ENCODE measurements at places on chromosomes 12 and 14.

DNA sequence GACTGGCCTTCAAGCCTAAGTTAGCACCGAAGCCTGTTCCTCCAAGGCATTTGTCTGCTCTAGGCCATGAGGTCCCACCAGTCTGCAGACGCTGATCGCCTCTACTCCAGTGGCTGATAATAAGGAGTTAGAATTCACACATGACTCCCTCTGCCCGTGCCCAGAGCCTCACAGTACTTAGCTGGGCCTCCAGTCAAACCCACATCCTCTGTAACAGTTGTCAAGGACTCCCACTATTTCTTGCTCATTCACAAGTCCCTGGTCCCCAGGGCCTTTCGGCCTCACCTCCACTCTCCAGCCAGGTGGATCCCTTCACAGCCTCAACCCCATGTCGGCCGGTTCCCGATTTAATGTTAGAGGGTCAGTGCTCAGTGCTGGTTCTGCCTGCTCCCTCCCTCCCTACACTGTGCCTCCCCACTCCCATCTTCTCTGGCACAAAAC lies 6.3 kb upstream of the KRT5 start:
- no peak for DNase-seq

DNA sequence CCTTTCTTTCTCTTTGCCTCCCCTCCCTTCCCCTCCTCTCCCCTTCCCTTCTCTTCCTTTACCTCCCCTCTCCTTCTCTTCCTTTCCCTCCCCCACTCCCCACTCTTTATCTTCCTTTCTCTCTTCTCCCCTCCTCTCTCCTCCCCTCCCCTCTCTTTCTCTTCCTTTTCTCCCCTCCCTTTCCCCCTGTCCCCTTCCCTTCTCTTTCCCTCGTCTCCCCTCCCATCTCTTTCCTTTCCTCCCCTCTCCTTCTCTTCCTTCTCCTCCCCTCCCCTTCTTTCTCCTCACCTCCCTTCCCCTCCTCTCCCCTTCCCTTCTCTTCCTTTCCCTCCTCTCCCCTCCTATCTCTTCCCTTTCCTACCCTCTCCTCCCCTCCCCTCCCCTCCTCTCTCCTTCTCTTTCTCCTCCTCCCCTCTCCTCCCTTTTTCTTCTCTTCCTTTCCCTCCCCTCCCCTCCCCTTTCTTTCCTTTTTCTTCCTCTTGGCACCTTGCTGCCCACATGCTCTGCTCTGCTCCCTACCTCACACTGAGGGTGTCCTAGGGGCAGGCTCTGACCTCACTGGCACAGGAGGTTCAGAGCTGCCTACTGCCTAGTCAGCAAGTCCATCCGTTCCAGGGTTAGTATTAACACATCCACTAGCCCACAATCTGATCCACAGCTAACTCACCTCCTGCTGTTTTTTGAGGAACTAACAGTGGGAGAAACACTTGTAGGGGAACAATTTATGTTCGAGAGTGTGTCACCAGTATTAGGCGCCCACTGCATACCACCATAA lies 101.0 kb downstream of the NUAK1 start:
- no peak for DNase-seq

- no peak for DNase-seq
Measured at GRCh38 chr12:31853520-31853919, 105.7 kb upstream of the RESF1 start.

GRCh38 chr14:90554341-90554740 lies 157.5 kb downstream of the CALM1 start:
- no peak for DNase-seq

GRCh38 chr12:62684570-62685295 lies 218.1 kb downstream of the MON2 start:
- DNase-seq = no peak

DNA sequence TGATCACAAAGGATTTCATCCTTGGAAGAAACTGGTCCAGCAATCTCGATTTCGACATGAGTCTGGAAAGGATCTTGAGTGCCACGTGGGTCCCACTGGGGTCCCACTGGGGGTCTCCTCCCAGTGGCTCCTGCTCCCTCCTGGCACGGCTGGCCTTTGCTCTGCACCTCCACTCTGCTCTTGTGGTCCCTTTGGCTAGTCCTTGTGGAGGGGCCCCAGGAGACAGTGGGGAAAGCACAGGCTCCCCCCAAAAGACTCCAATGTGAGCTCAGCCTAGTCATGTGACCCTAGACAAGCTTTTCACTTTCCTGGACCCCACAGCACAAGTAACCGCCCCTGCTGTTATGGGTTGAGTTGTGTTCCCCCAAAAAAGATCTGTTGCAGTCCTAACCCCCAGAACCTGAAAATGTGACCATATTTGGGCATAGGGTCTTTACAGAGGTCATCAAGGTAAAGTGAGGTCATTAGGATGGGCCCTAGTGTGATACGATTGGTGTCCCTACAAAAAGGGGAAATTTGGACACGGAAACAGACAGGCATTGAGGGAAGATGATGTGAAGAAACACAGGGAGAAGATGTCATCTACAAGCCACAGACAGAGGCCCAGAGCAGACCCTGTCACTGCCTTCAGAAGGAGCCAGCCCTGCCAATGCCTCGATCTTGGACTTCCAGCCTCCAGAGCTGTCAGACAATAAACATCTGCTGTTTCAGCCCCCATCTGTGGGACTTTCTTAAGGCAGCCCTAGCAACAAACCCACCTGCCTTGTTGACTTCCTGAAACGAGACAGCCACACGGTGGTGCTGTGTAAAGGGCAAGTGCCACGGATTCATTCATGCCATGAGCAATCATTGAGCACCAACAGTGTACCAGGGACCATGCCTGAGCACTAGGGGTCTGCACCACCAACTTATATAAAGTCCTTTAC lies 23.8 kb upstream of the PPP2R5C start:
- no peak for DNase-seq

DNA sequence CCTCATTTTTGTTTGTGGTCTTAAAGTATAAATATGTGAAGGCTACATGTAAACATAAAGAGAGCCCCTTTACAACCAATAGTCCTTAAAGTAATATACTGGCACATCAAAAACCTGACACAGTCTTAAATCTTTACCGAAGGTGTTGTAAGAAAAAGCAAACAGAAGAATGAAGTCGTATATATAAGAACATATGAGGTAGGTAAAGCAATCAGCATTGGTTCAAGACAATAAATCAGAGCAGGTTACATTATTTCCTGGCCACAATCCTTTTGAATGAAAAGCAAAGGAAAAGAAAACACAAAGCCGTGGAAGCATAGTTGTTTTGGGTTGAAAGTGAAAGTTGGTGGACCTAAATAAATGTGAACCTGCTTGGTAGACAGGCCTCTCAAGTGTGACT lies 183.7 kb upstream of the STXBP6 start:
- DNase-seq = no peak

DNA sequence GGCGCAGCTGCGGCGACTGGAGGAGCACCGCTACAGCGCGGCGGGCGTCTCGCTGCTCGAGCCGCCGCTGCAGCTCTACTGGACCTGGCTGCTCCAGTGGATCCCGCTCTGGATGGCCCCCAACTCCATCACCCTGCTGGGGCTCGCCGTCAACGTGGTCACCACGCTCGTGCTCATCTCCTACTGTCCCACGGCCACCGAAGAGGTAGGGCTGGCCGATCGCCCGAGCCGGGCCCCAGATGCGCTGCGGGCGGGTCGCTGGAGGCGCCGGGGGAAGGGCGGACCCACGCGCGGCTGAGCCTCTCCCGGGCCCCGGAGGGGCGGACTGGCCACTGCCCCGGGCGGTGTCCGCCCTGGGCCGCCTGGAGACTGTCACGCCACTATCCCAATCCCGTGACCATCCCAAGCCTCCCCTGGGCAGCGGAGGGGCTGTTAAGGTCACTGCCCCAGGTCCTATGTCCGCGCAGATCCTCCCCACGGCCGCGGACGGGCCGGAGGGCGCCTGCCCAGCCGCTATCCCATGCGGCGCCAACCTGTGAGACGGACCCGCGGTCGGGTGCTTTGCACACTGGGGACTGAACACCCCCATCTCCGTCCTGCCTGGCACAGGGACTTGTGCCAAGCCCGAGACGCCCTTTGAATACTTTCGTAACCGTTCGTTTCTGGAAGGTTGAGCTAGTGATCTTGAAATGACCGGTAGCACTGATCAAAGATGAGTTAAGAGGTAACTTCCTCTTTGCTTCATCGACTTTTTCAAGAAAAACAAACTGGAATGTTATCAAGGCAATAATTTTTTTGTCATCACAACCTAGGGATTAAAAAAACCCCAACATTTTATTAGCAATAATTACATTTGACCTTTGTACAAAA lies 725 bp downstream of the CHPT1 start:
- DNase-seq = no peak

DNA sequence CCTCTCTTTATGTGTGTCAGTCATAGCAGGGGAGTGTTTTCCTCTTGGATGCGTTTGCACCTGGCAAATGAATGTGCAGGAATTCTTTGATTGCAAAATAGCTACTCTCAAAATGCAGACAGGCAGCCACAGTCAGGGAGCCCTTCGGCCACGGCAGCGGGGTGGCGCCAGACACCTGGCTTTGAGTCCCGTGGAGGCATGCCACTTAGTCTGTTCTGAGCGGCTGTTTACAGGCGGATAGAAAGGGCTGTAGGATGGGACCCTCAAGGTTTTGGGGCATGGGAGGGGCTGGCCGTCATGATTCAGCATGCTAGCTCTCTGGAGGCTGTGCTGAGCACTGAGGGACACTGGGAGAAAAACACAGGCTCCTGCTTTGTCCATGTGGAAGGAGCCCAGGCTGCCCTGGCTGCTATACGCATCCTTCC lies 117.1 kb downstream of the SLC25A47 start:
- DNase-seq = no peak

- DNase-seq = no peak
Measured at GRCh38 chr12:51270067-51270950, at the start of gene SMAGP. TSS of gene SMAGP (minus strand) at chr12:51270415. CDS start at chr12:51269278, 1,137 bp downstream.

DNA sequence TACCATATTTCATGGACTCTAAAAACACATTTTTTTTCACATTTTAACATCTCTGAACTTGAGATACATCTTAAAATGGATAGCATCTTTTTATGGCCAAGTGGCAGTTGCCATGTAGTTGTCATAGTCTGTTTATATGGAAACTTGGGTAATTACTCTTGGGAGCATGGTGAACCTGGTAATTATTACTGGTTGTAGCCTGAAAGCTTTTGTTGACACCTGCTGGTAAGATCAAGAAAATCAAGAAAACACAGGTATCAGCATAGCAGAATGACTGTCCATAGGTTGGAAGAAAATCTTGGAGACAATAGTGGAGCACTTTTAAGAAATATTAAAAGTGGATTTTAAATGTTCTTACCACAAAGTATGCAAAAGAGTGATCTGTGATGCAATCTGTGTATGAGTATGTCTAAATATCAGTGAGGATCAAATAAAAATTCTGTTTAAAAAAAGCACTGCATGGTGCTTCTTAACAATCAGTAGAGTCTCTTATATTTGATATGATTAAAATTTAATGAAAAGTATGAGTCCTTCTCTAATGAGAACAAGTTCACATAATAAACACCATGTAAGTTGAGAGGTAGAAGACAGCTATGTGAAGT lies 44.2 kb downstream of the TTC8 start:
- DNase-seq = peak; percentile 3

DNA sequence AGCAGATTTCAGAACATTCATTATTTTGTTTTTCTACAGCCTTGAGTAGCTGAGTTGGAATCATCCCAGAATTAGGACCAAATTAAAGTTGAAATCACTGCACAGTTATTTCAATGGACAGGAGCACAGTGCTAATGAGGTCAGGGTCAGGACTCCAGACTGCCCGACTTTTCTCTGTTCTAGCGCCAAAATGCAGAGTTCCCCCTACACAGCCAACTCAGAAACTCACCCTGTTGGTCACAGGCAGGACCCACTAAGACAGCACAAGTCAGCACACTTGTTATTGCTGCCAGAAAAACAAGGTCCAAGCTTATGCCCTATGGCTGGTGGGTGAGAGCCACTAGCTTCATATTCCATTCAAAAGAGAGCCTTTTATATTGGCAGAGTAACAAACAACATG lies 198.1 kb upstream of the KRR1 start:
- DNase-seq = no peak

GRCh38 chr12:2460051-2460670 lies 334.6 kb upstream of the FKBP4 start:
- no peak for DNase-seq

GRCh38 chr12:44405297-44405696 lies 470.8 kb downstream of the NELL2 start:
- DNase-seq = no peak

GRCh38 chr12:49198431-49199155 lies 9.7 kb upstream of the TUBA1A start:
- DNase-seq = no peak

DNA sequence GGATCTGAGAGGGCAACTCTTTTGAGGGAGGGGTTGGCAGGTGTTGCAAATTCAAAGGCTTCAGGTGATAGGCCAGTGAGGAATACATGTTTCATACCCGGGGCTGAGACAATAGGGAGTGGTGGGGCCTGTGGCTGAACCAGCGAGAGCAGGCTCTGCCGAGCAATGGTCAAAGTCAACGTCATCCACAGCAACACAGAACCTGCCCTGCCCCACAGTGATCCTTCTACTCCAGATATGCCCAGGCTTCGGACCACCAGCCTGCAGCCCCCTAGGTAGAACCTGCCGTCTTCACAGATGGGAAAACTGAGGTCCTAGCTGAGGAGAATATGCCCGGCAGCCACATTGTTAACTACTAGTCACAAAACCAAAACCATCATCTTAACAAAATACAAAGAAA lies 4.1 kb downstream of the SERPINA1 start:
- no peak for DNase-seq
